ENCODE measurements at places on chromosomes 2 and 18.

DNA sequence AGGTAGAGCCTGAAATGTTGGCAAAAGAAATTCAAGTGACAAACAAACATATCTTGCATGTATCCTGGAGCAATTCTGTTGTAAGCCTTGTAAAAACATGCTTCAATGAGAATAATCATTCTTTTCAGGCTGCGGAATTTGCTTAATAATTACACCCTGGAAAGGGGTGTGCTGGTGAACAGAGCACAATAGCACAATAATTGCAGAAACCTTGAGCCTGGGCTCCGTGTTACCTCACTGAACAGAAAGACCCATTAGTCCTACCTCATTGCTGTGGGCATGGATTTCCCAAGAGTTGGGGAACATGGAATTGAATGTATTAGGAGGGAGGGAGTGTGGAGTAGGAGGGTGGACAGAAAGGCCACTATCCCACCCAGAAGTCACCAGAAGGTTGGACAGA, 168.0 kb upstream of the ALKAL2 start:
- no peak for DNase-seq

- DNase-seq: no peak
Observed at GRCh38 chr2:187994464-187995331, 297.0 kb upstream of the GULP1 start.

- no peak for DNase-seq
Observed at GRCh38 chr2:43171789-43172188, 54.6 kb downstream of the ZFP36L2 start.

GRCh38 chr2:13604951-13605661, 888.4 kb downstream of the TRIB2 start:
- DNase-seq: no peak

DNA sequence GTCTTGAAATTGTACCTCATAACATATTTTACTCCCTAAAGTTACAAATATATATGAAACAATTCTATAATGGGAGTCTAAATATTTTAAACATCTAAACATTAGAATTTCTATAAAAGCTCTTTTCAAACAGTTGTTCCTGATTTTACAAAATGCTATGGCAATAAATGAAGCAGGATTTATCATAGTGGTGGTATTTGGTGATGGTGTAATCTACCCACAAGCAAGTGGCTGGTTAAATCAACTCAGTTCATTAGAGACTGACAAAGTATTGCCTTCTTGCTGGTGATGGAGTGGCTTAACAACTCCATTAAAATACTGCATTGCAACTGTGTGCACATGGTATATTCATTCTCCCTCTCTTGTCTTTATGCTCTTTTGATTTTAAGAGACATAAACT, 138.9 kb downstream of the PMAIP1 start:
- DNase-seq: no peak

DNA sequence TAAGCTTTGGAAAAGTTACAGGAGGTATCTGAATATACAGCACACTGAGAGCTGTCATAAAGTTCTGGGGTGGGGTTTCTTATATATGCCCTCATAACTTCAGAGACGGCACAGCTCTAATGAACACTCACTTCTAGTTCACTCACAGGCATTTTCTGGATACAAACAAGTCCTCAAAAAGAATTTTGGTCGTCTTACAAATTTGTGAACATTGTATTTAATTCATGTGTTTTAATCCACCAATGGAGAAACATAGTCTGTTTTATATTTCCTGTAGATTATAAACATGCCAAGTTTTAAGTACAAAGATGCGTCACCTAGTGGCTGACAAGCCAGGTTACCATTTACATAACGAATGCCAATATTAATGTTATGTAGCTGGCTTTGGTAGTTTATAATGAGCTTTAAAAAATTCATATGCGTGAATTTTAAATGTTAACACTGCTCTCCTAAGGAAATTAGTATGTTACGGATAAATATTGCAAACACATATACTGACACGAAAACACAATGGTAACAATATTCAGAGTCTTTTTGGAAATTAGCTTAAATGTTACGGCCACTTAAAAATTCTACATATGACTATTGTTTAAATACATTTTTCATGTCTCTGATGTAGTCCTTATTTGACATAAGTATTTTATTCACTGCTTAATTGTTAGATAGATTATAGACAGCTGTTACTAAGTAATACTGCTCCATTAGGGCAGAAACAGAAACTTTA, 2.5 kb downstream of the COL3A1 start:
- DNase-seq: no peak

Measured in effector CD8-positive, alpha-beta T cell (primary cell).